ENCODE measurements at places on chromosomes 4 and X.
A peak's percentile ranks its signal among the peaks of the same experiment; 100 is the strongest.

DNA sequence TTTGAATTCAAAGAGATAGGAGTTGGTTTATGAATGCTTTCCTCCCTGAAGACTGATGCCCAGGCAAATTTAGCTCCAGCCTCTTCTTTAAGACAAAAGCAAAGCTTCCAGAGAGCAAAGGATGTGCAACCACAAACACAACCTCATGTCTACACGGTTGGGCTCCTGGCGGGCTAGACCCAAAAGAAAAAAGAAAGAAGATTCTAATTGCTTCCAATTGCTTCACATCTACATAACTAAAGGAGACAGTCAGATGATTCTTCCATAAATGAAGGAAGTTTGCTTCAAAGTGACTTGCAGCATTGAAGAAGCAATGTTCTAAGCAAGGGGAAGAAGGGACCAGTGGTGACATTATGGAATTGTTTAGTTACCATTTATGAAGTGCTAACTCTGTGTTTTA is 1603.0 kb upstream of the TENM3 start:
- no peak for DNase-seq

DNA sequence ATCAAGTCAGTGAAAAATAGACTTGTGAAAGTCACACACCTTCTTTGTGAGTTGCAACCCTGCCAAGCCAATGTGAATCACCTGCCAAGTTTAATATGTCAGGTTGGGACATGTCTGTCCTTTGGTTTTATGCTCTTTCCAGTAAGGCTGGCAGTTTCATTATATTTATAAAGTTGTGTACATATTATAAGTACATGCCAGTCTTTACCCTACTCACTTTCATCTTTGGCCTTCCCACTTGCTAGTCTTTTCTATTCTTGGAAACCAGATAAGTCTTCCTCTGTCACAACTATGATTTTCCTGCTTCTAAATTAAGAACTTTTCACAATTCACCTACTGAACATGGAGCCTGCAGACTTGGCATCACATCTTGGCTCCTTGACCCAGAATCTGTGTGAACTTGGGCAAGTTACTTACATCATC is 680.7 kb upstream of the BOD1L1 start:
- DNase-seq, result peak; percentile 24

- no peak for DNase-seq
Measured at GRCh38 chr4:48141048-48141447, 7.0 kb upstream of the TXK start.

DNA sequence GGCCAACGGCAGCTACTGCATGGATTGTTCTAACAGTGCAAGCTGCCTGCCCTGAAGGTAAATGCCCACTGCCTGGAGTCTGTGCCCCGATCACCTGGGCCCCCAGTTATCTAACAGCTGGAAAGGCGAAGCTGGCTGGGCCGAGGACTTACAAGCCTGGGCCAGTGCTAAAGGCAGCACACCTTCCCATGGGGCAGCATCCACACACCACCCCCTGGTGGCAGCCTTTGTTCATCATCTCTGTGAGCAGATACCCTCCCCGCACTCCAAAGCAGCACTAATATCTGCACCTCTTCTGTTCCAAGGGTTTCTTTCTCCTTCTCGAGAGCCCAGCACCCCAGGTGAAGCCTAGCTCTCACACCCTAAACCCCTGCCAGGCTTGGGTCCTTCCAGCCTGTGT is 7.6 kb downstream of the SLC2A9 start:
- no peak for DNase-seq

DNA sequence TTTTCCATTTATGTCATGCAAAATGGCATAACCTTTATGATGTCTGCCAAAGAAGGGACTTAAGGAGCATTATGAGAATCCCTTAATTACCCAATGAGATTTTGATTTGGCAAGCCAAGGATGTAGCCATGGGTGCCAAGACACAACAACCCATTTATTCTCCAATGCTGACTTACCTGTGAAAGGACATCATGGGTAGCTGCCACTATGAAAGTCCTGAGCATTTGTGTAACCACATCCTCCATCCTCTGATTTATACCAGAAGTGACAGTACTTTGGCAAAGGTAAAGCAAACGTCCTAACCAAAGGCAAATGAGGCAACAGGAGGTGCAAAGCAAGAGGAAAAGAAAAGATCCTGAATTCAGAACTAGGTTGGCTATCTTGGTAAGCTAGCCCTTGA is 87.3 kb upstream of the EMCN start:
- no peak for DNase-seq

- no peak for DNase-seq
Measured at GRCh38 chr4:55249476-55249875, 96.6 kb upstream of the SRD5A3 start.

GRCh38 chrX:38452603-38453002 is 100.2 kb downstream of the OTC start:
- DNase-seq, result no peak

DNA sequence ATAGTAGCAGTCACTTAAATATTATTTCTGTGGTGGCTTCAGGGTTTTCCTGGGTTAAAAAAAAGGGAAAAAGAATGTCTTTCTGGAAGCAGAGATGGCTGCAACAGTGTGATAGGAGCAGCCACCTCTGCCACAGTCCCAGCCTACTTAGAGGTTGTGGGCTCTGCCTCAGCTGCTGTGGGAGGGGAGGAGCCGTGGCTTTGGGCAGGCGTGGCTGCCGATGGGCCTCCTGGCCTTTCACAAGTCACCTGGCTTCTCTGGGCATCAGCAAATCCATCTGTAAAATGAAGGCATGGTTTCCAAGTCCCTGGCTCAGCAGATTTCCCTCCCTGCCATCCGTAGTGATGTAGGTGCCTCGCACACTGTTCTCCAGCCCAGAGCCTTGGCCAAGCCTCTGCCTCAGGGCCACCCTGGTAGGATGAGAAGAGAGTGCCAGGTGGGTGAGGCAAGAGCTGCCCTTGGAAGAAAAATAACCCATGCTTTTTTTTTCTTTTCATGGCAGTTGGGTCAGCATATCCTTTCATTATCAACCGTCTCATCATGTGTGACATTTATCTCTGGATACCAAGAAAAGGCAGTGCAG is 66.1 kb downstream of the PTTG2 start:
- DNase-seq, result no peak

- no peak for DNase-seq
Measured at GRCh38 chr4:163482190-163482589, 8.6 kb upstream of the TKTL2 start.

GRCh38 chr4:184346682-184347081 is 127.7 kb downstream of the IRF2 start:
- DNase-seq, result no peak

- no peak for DNase-seq
Measured at GRCh38 chr4:168388890-168389289, 70.3 kb upstream of the DDX60 start.

DNA sequence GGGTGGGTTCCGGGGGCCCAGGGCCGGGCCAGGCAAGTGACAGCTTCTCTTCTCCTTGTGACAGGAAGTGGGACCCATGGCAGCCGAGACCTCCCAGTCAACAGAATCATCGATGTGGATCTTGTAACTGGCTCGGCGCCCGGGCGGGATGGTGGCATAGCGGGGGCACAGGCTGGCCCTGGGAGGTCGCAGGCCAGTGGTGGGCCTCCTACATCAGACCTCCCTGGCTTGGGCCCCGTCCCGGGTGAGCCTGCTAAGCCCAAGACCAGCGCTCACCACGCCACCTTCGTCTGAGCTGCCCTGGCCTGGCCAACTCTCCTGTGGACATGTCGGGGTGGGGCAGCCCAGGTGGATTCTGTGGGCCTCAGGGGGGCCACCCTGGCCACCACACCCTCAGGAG is 2.4 kb upstream of the HGFAC start:
- DNase-seq, result no peak

GRCh38 chrX:20654596-20655106 is 387.9 kb upstream of the RPS6KA3 start:
- DNase-seq, result no peak

DNA sequence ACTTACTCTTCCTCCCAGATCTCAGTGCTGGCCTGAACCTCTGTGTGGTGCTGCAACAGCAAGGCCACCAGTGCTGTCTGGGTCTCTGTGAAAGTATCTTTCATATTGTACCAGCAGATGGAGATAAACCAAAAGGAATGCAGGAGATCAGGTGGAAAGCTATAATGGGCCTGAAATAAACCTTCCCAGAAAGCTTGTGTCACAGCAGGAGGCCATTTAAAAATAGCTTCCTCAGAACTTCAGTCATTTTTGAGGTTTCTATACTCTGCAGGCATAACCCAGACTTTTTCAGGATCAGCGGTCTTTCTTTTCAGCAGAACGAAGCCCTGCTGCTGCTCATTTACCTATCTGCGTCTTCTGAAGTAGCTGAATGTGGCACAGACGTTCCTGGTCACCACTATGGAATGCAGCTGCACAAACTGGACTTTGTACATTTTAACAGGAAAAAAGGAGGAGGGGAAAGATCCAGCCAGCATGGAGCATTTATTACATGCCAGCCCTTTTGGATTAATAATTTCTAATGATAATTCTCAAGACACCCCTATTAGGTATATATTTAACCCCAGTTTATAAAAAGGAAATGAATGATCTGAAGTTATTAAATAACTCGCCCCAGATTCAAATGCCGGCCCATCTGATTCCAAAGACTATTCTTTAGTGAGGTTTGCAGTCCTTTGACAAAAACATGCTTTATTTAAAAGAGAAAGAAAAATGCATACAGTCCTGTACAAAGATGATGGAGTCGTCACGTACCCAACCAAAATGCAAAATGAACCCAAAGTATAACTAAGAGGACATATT is 119.7 kb downstream of the NFKB1 start:
- no peak for DNase-seq

DNA sequence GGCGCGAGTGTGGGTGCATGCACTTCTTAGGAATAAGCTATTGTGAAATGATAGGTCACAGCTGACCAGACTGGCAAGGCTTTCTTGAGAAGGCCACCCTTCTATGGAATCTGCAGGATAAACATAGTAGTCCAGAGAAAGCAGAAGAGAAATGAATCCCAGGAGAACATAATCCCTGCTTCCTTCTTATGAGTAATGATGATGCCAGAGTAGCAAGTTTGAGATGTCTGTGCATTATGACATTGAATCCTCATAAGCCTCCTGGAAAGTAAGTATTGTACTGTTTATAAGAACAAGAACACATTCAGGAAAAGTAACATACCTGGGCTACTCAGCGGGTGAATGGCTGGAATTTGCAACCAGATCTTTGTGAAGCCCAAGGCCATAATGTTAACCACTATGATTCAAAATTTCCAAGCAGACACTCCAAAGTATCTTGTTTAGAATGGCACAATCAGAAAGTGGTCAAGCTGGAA is 272.1 kb upstream of the HS3ST1 start:
- DNase-seq, result no peak

DNA sequence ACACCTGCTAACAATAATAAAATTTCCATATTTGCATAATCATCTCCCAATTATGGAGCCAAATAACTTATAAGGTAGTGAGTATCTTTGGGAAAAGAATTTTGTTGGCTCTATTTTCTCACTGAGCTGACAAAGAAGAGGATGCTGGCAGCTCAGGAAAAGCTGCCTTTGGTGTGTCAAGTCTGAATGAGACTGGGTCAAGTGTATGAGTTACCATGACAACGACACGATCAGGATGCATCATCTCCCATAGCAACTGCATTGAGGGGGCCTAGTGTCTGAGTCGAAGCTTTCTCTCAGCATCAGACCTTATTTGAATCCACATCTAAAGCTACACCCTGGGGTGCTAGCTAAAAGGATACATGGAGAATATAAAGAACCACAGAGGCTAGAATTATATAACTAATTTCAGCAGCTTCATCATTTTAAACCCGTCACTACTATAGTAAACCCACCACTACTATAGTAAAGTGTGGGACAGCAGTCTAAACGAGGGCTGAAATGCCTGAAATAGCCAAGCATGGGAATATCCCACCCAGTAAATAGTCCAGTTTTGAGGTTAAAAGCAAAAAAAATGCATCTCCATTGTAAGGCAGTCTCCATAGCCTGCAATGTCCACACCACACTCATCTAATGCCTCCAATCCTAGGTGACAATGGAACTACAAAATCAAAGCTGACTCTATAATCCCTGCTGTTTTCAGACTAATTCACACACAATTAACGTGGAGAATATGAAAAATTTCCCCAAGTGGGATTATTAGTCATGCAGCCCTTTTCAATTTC is 16.0 kb downstream of the GSPT2 start:
- DNase-seq, result no peak

GRCh38 chrX:110142096-110142495 is 139.2 kb downstream of the TMEM164 start:
- DNase-seq, result no peak

DNA sequence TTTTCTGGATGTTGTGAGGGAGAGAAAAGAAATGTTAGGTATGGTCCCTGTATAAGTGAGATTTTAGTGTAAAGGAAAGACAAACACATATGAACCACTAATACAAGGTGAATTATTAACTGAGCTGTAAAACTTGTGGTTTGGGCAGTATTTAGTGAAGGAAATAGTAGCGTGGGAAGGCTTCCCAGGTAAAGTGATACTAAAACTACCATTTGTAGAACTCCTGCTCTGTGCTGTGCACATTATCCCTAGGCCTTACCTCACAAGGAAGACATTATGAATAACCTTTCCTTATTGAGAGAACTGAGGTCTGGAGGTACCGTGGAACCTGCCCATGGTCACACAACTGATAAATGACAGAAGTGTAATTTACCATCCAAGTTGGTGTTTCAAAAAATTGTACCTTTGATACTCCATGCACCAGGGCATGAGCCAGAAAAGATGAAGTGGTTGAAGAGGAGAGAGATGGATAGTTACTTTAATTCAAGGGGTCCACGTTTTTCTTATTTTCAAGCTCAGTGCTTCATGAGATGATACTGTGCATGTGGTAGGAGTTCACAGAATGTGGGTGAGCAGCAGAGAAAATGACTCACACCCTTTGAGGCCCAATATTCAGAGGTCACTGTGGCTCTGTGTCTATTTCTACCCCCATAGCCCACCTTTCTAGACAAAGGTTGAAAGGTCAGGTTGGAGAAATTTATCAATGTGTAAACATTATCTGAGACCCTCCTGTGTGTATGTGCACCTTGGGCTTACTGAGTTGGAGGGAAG is 2.6 kb upstream of the VSIG4 start:
- DNase-seq, result no peak

GRCh38 chrX:16082470-16083085 is 40.8 kb upstream of the GRPR start:
- no peak for DNase-seq

DNA sequence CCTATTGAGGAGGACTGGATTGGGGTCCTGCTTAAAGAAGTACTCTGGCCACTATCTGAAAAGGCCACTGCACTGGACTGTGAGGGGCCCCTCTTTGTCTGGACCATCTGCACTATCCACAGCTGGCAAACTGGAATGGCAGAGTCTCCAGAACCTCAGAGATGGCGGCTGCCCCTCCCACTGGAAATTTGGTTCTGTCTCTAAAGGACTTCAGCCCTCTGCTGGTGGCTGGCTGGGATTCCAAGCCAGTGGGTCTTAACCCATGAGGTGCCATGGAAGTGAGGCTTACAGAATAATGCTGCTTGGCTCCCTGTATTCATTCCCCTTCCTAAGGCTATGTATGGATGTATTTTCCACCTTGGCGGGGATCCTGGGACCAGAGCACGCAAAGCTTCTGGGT is 41.6 kb upstream of the CYLC1 start:
- DNase-seq, result no peak
